ENCODE measurements at places on chromosomes 4 and X.

- DNase-seq, result no peak
Measured at GRCh38 chrX:69284491-69284890, 119.2 kb upstream of the PJA1 start.

DNA sequence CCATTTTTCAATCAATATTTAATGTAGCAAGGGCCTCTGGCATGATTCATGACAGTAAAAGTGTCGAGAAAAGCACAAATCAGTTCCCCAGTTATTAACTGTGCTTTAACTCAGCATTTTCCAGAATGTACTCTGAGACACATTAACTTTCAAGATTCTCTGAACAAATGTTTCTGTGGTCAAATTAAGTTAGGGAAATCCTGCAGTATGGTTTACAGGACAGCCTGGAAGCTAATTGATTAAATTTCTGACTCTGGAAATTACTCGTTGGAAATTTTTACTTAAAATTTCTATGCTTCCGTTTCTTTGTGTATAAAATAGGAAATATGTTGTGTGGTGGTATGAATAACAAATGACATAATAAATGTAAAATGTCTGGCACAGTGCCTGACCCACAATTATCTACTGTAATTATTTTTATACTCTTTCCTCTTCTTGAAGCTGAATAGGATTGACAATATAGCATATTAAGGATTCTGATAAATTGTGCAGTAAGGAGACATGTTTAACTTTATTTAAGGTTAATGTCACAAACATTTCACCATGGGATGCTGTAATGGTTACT is 33.7 kb downstream of the STK32B start:
- DNase-seq, result no peak

DNA sequence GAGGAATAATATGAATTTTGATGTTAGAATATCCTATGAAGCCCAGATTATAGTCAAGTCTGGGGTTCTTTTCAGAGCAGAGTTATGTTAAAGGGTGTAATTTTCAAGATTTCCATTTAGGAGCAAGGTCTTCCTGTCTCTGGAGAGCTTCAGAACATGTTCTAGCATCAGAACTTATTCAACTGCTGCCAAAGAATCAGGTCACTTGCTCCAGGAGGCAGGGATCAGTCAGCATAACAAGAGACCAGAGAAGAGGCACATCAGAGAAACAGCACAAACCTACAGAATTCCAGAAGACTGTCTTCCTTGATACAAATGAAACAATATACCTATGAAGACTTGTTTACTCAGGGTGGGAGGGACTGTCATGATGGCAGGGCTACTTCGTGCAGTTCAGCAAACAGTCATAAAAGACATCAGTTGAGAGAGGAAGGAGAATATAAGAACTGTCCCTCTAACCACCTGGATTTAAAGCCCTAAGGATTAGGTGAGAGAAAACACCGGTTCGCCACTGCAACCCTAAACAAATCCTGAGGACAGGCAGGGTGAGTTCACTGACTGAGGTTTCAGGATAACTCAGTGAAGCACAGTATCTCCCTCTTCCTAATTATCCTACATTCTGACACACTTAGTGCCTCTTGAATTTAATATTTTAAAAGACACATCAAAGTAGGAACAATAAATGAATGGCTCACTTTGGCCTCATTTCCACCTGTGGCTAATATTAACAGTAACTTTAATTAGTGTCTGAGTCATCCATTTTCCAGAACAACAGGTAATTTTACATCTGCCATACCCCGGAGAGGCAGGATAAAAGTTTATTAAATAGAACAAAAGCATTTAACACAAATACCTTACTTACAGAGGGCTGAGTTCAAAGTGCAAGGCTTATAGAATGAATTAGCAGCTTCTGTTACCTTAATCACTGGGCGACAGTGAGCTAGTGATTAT is 93.0 kb downstream of the HDAC8 start:
- DNase-seq, result no peak

- no peak for DNase-seq
Measured at GRCh38 chr4:184288451-184289178, 70.9 kb upstream of the ENPP6 start.

DNA sequence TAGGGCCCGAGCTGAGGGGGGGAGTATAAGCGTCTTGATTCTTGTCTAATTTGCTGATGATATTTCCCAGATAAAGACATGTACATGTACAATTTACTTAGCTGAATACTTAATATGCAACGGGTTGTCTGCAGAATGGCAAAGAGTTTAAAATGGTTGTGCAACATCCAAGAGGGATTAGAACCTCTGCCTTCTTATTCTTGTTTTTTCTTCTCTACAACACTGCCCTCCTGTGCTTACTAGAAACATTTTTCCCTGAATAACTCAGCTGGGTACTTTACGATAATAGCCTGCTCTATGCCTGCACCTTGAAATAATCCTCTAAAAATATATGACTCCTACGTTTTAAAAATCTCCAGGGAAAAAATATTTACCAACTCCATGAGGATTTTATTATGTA is 41.8 kb downstream of the INTS12 start:
- no peak for DNase-seq

DNA sequence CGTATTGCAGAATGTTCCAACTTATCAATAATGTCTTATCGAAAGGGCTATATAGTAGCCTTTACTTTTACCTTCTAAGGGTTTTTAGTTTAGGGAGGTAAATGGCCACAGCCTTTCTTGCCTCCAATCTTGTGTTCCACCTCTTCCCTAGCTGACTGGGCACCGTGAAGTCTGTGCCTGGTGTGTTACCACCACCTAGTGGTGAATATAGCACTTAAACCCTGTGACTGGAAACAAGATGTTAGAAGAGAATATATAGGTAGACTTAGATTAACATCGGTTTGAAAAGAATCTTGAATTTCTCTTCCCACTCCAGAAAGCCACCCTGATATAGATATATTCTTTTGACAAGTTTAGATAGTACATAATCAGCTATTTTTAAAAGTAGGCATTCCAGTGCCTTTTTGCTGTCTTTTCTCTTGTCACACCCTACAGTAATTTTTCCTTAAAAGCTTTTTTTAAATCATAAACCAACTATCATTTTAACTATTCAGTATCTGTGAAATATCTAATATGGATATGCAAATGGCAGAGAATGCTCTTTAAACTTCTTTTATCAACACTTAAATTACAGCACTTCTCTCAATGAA is 27.8 kb upstream of the ADH7 start:
- DNase-seq, result peak; percentile 0

DNA sequence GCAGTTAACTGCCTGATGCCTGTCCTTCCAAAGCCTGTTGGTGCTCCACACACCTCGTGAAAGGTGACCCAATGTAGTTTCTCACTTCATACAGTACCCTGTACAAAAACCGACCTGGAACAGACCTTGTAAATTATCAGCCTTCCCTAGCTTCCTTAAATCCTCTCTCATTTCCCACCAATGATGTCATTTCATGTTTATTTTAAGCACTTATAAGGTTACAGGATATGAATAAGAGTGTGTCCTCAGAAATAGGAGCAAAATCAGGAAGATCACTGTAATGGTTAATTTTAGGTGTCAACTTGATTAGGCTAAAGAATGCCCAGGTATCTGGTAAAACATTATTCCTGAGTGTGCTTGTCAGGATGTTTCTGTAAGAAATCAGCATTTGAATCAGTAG is 44.7 kb downstream of the TMEM150C start:
- DNase-seq, result no peak

DNA sequence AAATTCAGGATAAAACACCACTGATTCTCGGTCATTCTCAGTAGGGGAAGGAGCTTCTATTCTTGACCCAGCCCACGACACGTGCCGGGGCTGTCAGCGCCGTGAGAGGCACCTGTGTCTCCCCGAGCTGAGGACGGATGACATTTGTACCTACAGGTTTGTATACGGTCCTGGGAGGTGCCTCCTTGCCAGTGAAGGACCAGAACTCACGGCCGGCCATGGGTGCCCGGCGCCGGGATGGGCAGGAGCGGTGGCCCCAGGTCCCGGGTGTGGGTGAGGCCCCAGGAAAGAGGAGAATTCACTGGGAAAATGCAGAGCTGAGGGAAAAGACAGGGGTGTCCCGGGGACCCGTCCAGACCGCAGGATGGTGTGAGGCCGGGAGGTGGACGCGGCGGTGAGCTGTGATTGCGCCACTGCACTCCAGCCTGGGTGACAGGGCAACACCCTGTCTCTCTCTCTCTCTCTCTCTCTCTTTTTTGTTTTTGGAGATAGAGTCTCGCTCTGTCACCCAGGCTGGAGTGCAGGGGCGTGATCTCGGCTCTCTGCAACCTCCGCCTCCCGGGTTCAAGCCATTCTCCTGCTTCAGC is 48.9 kb upstream of the PPP2R3B start:
- DNase-seq, result no peak

- DNase-seq, result no peak
Measured at GRCh38 chr4:68927165-68927564, 24.4 kb downstream of the UGT2A3 start.

- DNase-seq, result no peak
Measured at GRCh38 chr4:45693746-45694145, 430.1 kb downstream of the GABRG1 start.

DNA sequence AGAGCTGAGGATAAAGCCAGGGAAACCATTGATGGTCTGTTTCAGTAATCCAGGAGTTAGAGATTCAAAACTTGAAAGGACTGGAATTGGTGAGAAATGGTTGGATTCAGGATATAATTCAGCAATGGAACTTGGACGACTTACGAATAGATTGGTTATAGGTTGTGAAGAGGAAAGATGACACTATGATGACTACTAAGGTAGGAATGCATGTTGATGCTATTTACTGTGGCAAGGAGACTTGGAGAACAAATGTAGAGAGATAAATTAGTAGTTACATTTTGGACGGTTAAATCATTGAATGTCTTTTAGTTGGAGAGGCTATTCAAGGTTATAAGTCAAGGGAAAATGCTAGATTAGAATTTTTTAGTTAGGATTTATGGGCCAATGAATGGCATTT is 365.4 kb upstream of the TECRL start:
- no peak for DNase-seq

- DNase-seq, result no peak
Measured at GRCh38 chr4:139704915-139705485, 39.4 kb downstream of the MGST2 start.

DNA sequence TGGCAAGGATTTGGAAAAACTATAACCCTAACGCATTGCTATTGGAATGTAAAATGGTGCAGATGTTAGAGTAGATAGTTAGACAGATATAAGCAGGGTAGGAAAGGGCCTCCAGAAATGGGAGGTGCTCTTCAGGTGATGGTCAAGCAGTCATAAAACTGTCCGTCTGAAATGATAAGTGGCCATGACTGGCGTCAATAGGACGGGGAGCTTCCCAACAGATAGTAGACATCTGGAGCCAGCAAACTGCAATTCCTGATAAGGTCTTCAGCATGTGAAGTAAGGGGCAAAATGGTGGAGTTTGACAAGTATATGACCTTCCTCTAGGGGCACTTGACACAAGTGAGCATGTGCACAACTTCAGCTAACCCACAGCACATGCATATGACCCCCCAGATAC is 250.4 kb downstream of the MAGEB5 start:
- DNase-seq, result no peak

- DNase-seq, result no peak
Measured at GRCh38 chr4:107243141-107243781, 207.1 kb upstream of the DKK2 start.

DNA sequence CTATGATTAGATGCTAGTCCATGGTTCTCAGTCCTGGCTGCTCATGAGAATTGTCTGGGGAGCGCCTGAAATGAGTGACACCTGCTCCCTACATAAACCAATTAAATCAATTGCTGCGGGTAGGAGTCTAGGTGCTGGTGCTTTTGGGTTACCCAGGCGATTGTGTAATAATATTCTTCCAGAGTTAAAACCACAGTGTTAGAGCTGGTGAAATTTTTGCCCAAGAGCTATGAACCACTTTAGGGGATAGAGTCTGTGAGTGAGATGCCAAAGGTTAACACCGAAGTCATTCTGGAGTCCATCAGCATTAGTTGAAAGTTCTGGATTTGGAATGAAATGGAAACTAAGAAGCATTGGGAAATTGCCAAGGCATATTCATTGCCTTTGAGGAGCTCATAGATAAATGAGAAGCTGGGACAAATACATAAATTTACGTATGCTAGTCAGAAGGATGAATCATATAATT is 15.3 kb downstream of the PDK3 start:
- no peak for DNase-seq

DNA sequence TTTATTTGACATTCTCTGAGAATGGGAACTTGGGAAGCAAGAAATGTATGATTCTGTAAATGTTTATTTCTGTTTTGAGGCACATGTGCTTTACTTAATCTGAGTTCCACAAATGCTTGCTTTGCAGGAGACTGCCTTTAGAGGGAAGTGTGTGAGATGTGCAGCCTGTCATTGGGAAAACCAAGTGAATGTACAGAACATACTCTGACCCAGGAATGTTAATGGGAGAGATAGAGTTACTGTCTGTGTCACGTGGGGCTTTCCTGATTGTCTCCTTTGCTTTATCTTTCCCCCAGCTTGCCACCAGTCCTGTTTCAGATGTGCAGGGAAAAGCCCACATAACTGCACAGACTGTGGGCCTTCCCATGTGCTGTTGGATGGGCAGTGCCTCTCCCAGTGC is 218.6 kb upstream of the ANXA3 start:
- no peak for DNase-seq

GRCh38 chr4:52939325-52939724 is 77.2 kb downstream of the RASL11B start:
- no peak for DNase-seq

GRCh38 chr4:173490817-173491528 is 39.1 kb downstream of the HAND2 start:
- no peak for DNase-seq

GRCh38 chr4:139267301-139267700 is 12.7 kb downstream of the MGARP start:
- DNase-seq, result no peak

GRCh38 chr4:117137145-117137544 is 51.8 kb upstream of the TRAM1L1 start:
- no peak for DNase-seq

DNA sequence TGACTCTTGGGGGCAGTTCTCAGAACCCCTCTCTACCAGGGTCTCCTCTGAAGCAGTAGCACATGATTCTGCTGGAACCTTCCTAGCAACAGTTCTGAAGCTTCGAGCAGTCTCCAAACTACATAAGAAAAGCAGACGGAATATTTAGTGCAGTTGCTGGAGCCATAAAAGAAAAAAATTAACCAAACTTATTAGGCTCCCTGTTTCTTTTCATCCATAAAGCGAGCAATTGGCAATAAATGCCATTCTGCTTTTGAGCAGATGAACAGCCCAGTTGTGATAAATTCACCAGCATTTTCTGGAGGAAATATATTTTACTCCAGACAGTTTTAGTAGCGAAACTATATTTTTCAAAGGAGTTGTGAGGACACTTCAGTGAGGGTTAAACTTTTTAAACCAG is 250.1 kb upstream of the BOD1L1 start:
- DNase-seq, result no peak

- no peak for DNase-seq
Measured at GRCh38 chr4:184934961-184935360, 83.3 kb upstream of the HELT start.

DNA sequence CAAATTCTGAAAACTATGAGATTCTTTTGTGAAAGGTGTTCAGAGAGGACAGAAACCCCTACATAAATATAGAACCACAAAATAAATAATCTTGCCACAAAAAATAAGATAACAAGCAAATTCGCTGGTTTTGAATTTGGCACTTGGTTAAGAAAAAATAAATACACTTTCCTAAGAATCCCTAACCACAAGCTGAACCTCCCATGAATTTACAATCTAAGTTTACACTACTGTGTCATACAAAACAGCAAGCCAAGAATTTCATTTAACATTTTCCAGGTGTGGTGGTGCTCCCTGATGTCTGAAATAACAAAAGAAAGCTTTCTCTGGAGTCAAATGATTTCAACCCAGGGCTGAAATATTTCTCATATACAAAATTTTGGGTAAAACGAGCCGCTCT is 121.0 kb downstream of the KCNIP4 start:
- DNase-seq, result no peak

GRCh38 chr4:146975527-146975926 is 29.9 kb upstream of the TTC29 start:
- no peak for DNase-seq

Data from stimulated activated CD8-positive, alpha-beta memory T cell treated with anti-CD3 and anti-CD28 coated beads, Interleukin-4, amount 100 ng/mL, for 4 hours (primary cell).